RWPE1 (cell line): ENCODE measurements at places on chromosomes 16 and 17.

GRCh38 chr16:88308441-88309173 is 74.2 kb upstream of the ZNF469 start:
- no peak for DNase-seq

GRCh38 chr17:75539967-75540729 is 14.7 kb downstream of the LLGL2 start:
- DNase-seq, result no peak

- DNase-seq, result no peak
Observed at GRCh38 chr17:50816271-50816670, 19.1 kb upstream of the WFIKKN2 start.

DNA sequence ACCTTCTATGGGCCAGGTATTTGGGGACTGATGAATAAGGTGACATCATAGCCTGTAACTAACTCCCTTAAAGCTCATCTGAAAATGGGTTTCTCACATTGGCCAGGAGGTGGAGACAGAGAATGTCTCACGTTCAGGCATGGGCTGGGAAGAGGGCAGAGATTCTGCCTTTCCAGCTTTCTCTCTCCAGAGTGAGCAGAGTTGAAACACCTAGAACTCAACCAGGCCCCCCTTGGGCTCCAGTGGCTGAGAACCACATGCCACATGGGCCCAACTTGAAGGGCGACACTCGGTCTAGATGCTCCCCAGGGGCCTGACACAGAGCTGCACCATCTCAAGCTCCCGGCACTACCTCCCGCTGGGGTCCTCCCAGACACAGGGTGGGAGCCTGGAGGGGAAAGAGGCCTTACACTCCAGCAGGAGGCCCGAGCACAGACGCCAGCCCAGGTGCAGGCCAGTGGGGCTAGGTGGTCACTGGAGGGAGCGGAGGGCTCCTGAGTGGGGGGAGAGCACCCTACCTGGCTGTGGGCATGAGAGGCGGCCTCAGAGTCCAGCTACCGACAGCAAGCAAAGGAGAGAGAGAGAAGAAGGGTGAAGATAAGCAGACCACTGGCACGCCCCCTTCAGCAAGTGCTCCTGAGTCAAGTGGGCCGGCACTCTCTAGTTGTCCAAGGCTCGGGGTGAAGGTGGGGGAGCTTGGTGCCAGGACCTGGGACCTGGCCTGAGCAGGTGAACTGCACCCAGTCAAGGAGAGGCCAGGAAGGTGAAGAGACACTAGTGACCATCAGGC is 55.9 kb downstream of the MYO18A start:
- DNase-seq, result peak; percentile 63

GRCh38 chr16:1990351-1991134 is 773 bp downstream of the SYNGR3 start:
- no peak for DNase-seq

GRCh38 chr16:46613352-46613751 is 7.8 kb downstream of the SHCBP1 start:
- no peak for DNase-seq

- DNase-seq, result peak; percentile 50
Observed at GRCh38 chr16:56041556-56042140, 149.6 kb upstream of the GNAO1 start.

DNA sequence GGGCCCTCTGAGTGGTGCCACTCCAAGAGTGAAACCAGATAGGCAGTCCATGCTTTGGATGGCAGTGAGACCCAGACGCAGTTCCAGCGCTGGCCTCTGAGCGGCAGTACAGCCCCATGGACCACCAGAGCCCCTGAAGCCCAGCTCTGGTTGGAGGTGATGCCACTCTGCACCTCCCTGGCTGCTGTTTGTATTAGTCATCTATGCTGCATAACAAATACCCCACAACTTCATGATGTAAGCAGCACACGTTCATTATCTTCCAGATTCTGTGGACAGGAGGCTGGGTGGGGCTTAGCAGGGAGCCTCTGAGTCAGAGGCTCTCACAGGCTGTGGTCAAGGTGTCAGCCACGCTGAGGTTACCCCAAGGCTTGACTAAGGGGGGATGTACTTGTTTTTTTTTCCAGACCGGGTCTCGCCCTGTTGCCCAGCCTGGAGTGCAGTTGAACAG is 5.1 kb upstream of the NME4 start:
- no peak for DNase-seq

- peak; percentile 73 for DNase-seq
Observed at GRCh38 chr16:67246081-67246755, 1.1 kb downstream of the FHOD1 start.

DNA sequence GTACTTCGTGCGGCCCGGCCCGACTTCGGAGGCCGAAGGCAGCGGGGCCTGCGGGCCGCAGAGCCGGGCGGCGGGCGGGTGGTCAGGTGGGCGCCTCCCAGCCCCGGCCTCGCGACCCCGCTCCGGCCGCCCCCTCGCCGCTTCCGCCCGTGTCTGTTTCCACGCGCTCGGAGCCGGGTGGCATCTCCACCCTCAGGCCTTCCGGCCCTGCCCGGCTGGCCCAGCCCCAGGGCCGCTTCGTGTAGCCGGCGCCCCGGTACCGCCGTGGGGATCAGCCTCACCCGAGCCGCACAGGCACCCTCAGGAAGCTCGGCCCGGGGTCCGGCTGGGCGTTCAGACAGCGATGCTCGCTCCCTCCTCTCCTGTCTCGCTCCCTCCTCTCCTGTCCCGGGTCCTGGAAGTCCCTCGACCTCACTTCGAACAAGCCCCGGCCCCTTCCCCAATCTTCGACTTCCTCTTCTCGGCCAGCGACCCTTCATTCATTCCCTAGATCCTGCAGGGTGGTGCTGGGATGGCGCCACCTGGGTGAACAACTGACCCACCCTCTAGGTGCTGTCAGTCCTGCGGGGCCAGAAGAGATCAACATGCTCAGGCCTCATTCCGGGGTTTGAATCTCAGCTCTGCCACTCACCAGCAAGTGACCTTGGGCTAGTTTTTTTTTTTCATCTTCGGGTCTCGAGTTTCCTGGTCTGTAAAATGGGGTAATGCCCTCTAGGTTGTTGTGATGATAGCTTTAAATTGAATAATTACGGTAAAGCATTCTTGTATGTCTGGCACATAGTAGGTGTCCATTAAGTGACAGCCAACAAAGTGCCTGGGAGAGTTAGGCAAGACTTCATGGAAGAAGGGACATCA is 610 bp downstream of the VPS4A start:
- peak; percentile 35 for DNase-seq

GRCh38 chr16:50528820-50529219 is 19.4 kb upstream of the NKD1 start:
- no peak for DNase-seq

DNA sequence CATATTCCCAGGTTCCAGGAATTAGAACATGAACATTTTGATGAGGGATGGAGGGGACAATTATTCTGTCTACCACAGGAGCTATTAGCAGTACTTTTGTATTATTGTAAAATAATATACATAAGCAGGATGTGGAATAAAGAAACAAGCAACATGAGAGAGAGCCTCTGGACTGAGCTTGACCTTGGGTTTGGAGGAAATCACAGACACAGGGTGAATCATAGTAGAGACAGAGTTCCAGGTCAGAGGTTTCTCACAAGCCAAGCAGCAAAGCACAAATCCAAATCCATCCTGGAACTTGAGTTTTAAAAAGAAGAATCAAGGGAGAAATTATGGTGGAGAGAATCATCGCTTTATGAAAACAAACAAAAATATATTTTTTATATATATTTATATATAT is 5.1 kb downstream of the KRT31 start:
- DNase-seq, result no peak

GRCh38 chr16:2765462-2766404 is 11.3 kb downstream of the ELOB start:
- DNase-seq, result no peak

- DNase-seq, result no peak
Observed at GRCh38 chr17:55284001-55284884, 19.5 kb downstream of the HLF start.

- DNase-seq, result no peak
Observed at GRCh38 chr16:76309639-76310335, 32.6 kb downstream of the CNTNAP4 start.

DNA sequence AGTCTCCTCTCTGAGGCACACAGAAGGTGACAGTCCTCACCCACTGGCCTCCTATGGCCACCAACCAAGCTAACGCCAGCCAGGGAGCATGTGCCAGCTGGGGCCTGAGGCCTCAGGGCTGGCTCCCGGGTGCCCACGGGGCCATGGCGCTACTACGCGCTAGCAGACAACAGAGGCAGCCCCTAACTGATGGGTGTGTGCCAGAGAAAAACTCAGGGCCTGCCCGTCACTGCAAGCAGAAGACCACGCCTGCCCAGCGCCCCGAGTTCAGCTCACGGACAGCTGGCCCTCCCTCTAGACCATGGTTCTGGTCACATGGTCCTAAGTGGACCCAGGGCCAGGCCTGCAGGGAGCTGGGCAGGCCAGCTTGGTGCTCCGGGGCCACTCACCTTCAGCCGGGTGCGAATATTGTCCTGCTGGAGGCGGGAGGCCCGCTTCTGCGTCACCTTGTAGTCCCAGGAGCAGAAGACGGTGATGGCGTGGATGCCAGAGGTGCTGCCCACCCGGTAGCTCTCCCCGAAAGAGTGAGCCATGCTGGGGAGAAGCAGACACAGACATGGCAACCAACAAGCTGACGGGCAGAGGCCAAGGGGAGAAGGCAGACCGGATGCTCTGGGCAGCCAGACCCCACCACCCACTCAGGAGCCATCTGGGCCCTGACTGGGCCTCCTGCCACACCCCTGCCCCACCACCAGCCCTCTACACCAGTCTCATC is 6.2 kb downstream of the TMC6 start:
- DNase-seq, result no peak

GRCh38 chr16:8764525-8765250 is 32.8 kb downstream of the TMEM186 start:
- no peak for DNase-seq

DNA sequence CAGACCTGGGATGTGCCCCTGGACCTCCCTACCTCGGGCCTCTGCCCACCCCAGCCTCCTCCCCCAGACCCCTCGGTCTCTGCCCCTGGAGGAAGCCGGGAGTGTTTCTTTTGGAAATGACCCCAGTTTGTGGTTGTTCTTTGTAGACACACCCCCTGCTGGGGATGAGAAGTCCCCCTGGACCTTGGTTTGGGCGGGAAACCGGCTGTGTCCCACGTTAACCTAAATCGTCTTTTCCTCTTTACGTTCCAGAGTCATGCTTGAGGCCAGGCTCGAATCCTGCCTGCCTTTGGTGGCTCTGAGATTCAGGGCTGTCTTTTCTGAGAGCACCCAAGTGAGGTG is 116.6 kb downstream of the METRNL start:
- no peak for DNase-seq

GRCh38 chr16:1613728-1614455 is 1.7 kb downstream of the CRAMP1 start:
- peak; percentile 36 for DNase-seq

DNA sequence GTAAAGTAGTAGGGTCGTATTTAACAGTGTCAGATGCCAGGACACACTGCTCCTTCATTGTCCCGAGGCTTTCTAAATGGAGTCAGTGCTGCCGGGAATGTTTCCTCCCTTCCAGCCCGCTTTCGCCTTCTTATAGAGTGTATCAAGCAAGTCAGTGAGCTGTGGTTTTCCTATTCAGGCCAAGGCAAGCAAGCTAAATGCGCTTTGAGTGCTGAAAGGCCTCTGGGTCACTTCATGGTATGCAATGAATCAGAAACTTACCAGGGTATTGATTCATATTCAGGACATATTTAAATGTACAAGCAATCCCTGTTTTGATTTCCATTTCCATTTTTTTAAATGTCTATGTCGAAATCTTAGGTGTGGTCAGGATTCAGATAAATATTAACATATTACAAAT is 327.9 kb upstream of the SOX9 start:
- DNase-seq, result peak; percentile 78

DNA sequence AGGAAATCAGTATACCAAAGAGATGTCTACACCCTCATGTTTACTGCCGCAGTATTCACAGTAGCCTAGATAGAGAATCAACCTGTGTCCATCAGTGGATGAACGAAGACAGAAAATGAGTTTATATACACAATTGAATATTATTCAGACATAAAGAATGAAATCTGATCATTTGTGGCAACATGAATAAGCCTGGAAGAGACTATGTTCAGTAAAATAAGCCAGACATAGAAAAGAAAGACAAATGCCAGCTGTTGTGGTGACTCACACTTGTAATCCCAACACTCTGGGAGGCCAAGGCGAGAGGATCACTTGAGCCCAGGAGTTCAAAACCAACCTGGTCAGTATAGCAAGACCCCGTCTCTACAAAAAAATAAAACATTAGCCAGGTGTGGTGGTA is 16.1 kb downstream of the NUDT16L1 start:
- no peak for DNase-seq

DNA sequence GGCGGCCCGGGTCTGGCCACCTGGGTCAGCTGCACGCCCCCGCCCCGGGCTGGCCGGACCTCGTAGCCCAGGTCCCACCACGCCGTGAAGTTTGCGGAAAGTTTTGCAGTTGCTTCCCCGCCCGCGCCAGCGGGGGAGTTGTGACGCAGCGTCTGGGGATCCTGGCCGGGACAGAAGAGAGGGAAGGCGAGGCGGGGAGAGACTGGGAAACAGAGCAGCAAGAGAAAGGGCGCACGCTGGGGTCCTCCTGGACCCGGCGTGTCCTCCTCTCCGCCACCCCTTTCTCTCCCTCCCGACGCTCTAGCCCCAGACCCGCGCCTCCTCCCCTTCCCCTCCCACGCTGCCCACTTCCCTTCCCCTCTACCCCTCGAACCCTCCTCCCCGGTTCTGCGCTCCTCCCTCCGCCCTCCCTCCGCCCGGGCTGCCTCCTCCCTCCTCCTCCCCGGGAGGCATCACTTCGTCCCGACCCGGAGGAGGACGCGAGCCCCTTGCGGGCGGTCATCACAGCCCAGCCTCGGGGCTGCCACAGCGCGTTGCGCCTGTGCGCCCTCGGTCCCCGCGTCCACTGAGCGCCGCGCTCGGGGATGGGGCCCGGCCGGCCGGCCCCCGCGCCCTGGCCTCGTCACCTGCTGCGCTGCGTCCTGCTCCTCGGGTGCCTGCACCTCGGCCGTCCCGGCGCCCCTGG is at the start of gene MRC2:
TSS of gene MRC2 (plus strand) at position 452 of the 685 bp plus-strand sequence. CDS start at position 585, 133 bp downstream.
- DNase-seq, result peak; percentile 65

DNA sequence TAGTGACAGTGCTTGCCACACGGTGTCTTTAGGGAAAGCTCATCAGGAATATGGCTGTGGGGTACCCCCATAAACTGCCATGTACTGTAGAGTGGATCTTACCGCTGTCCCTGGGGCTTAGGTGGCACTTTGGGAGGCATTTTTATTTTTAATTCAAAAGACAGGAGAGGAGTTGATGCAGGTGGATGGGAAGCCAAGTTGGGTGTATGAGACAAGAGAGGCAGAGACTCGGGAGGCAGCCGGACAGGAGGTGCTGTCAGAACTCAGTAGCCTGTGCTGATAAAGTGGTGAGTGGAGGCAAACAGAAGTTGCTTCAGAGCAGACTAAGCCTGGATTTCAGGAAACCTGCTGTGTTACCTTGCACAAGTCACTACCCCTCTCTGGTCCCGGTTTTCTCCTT is 185.9 kb downstream of the TMEM132E start:
- no peak for DNase-seq

GRCh38 chr16:2799859-2800226 is 1.6 kb downstream of the PRSS41 start:
- DNase-seq, result no peak

- no peak for DNase-seq
Observed at GRCh38 chr16:674968-675883, at the start of gene RHBDL1. RHBDL1 (plus strand) TSS chr16:675671; CDS start chr16:675791, 120 bp downstream.

- no peak for DNase-seq
Observed at GRCh38 chr17:82106688-82107305, 8.8 kb upstream of the FASN start.

GRCh38 chr17:78988152-78988551 is 8.4 kb upstream of the LGALS3BP start:
- no peak for DNase-seq

- DNase-seq, result no peak
Observed at GRCh38 chr16:48049847-48050246, 105.9 kb downstream of the ABCC12 start.
